Parietal lobe (tissue), 2 donors: ENCODE measurements at places on chromosomes 13 and 19. TPM values are rescaled to one million over a fixed set of nuclear protein-coding genes. Genes with fewer than 3 reads are reported as not detected.

PRR20C gene
- not detected for total RNA-seq

CKM gene
- not detected for total RNA-seq

AMER2 gene
- 153 TPM for total RNA-seq

NCAN gene
- 257 TPM for total RNA-seq

CACNG7 gene
- total RNA-seq: 10.3 TPM

CCDC169 gene
- 4.7 TPM for total RNA-seq

NLRP9 gene
- not detected for total RNA-seq

MIR17HG gene
- total RNA-seq: 39.8 TPM

TPTE2 gene
- not detected for total RNA-seq

ZNF442 gene
- total RNA-seq: 6.6 TPM

CYP4F2 gene
- not detected for total RNA-seq

POSTN gene
- total RNA-seq: 1.3 TPM

C1QTNF9B gene
- not detected for total RNA-seq

C19orf73 gene
- not detected for total RNA-seq

RFPL4AL1 gene
- total RNA-seq: not detected

KIR2DL1 gene
- not detected for total RNA-seq

BCAM gene
- 3.4 TPM for total RNA-seq

MYBPC2 gene
- not detected for total RNA-seq

EDNRB gene
- 18.5 TPM for total RNA-seq

TTYH1 gene
- total RNA-seq: 64.5 TPM

CGB8 gene
- not detected for total RNA-seq

CGB2 gene
- not detected for total RNA-seq

ZNF556 gene
- total RNA-seq: not detected

NALCN gene
- total RNA-seq: 21.6 TPM

LRRC63 gene
- 4.4 TPM for total RNA-seq

CCL25 gene
- not detected for total RNA-seq

FBXW9 gene
- total RNA-seq: 8.1 TPM

EXOC3L2 gene
- not detected for total RNA-seq
